Stimulated activated CD8-positive, alpha-beta memory T cell treated with anti-CD3 and anti-CD28 coated beads, Interleukin-4, amount 100 ng/mL, for 24 hours (primary cell): ENCODE measurements at places on chromosomes 1 and 21.

GRCh38 chr1:157363660-157364140 is 188.6 kb downstream of the FCRL5 start:
- no peak for DNase-seq

DNA sequence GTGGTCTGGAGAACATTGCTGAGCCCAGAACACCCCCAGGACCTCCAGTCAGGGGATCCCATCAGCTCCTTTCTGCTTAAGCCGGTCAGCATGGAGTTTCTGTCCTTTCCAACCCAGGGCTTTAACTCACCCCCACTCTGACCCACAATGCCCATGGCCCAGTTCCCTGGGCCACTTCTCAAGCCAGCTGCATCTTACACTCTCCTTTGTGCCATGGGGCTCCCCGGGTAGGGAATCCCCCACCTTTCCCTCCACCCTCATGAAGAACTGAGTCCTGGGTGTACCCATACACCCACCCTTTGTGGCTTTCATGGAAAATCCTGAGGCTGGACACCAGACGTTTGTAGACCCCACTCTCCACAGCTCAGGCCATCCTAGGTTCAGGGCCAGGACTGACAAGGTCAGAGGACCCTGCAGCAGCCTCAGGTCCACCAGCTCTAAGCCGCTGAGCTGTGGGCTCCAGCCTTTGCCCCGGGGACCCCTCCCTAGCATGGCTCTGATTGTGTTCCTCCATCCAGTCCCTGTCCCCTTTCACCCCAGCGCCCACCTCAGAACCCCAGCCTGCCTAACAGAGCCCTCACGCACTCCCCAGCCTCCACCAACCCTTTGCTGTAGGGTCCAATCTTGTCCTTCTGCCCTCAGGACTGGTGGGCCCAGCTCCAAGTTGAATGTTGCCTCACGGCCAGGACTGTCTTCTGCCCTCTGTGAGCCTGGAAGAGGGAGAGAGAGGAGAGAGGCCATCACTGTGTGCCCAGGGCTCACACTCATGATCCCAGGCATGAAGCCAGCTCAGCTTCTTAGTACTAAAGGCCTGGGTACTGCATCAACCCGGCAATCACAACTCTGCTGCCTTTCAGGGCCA is 394.8 kb downstream of the MATN1 start:
- DNase-seq, result no peak

DNA sequence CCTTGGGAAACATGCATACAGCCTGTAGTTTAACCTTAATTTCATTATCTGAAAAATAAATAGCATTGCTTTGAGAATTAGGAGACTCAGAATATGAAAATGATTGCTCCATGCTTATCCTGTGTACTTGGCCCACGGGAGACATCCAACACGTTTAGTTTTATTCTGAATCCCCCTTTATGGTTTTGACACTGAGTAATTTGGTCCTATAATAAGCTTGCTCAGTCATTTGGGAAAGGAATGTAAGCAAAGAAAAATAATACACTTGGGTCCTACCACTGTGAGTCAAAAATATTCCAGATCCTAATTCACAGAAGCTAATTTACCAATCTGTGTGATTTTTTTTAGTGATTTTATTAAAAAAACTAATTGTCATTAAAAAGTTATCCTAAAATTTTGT is 557.3 kb downstream of the USP25 start:
- DNase-seq, result no peak

- DNase-seq, result no peak
Measured at GRCh38 chr21:44647222-44647552, 973 bp downstream of the KRTAP10-11 start.

DNA sequence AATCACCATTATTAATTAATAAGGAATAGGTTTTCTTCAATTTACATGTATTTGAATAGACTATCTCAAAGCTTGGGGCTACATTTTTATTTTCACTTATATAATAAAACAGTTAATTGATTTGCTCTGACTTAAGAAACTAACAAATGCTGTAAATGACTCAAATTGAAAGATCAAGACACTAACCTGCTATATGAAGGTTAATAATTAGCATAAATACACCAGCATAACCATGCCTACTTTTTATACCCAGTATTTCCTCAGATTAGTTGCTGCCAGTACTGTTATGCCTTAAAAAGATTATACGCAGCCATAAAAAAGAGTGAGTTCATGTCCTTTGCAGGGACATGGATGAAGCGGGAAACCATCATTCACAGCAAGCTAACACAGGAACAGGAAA is 1545.1 kb downstream of the AMY1C start:
- no peak for DNase-seq

DNA sequence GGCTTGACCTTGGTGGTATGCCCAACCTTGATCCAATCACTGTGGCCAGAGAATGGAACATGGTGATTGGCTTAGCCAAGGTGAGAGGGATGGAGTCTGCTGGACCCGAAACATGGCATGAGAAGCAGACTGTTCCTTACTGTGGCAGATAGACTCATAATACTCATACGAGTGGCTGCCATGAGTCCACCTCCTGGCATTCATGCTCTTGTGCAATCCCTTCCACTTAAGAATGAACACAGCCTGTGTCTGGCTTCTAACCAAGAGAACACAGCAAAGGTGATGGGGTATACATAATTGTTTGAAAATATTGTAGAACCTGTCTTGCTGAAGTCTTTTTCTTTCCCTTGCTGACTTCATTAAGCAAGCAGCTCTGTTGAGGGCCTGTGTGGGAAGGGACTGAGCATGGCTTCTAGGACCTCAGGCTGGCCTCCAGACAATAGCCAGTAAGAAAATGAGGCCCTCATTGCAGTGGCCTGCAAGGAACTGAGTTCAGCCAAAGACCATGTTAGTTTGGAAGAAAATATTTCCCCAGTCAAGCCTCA is 85.9 kb downstream of the ZNF281 start:
- DNase-seq, result no peak

DNA sequence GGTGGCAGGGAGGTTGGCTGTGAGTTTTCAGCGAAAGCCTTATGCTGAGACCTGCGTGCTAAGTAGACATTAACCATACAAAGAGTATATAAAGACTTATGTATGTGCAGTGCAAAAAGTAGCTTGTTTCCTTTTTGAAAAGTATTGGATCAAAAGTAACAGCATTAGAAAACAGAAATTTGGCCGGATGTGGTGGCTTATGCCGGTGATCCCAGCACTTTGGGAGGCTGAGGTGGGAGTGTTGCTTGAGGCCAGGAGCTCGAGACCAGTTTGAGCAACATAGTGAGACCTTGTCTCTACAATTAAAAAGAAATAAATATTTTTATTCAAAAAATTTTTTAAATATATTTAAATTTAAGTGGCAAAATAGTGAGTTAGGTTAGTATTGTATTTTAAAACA is 2.2 kb downstream of the RPAP2 start:
- DNase-seq, result no peak

DNA sequence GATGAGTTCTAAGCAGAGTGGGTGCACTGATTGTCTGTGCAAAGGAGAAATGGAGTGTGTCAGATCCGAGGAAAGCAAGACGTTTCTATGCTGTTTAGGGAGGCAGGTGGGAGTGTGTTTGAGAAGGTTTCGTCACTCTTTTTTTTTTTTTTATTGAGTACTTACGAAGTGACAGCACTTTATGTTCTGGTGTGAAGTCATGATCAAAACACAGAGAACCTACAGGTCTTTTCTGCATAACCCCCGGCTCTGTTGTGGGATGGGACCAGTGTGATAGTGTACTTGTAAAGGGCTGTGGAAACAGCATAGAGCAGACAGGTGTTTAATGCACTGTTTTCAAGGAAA is 26.7 kb downstream of the MIA3 start:
- no peak for DNase-seq

DNA sequence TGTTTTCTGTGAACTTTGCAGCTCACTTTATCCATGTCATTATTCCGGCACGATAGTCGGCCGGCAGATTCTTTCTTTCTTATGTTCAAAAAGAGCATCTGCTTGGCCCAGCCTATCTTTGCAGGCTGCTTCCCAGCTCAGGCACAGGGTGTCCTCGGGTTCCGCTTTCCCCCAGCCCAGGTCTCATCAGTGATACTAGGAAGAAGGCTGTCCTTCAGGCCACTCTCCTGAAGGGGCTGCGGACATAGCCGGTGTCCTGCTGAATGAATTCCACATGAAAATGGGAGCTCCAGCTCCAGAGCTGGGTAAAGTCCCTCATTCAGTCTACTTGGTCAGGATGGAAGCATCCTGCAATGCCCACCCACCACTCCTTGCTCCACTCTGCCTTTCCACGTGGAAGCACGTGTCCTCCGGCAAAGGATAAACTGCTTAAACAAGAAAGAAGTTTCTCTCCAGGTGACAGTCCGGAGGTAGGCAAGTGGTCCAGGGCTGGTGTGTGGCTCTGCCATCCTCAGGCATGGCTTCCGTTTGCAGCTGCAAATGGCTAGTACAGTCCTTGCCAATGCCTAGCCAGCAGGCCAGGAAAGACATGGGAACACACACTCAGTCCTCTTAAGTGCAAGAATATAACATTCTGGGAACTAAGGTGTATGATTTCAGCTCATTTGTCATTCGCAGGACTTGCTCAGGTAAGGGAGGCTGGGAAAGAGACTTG is 161.0 kb downstream of the TRIM33 start:
- no peak for DNase-seq

- DNase-seq, result no peak
Measured at GRCh38 chr1:184051138-184051484, 419 bp upstream of the TSEN15 start.

GRCh38 chr21:37717534-37717933 is 198.7 kb downstream of the KCNJ6 start:
- no peak for DNase-seq

DNA sequence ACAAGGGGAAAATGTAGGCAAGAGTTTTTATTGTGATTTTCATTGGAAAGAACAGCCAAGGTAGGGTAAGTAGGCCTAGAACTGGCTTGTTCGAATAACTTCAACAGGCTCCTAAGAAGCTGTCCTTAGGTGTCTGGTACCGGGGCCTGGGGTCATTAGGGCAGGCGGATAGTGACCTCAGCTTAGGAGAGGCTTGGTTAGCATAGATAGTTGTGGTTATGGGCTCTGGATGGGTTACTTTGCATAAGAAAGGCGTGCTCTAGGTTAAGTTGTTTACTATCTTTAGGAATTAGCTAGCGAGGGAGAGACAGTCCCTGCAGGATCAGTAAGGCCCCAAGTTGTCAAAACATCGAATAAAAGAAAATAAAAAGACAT is 20.7 kb upstream of the HPCAL4 start:
- DNase-seq, result no peak
